Smooth muscle cell of the coronary artery (primary cell): ENCODE measurements at places on chromosomes 12 and 14. TPM values are rescaled to one million over a fixed set of nuclear protein-coding genes. Genes with fewer than 3 reads are reported as not detected.

OR6C2 gene
- not detected in 2 replicates for total RNA-seq

CCER1 gene
- not detected in 2 replicates for total RNA-seq

CLEC9A gene
- total RNA-seq, result not detected in 2 replicates

PACS2 gene
- 40.9 and 67.9 TPM in 2 replicates for total RNA-seq

SIX4 gene
- total RNA-seq, result 4.2 and 6.5 TPM in 2 replicates

TSHR gene
- not detected in 2 replicates for total RNA-seq

CCNB1IP1 gene
- 31.5 and 46.5 TPM in 2 replicates for total RNA-seq

PRIMA1 gene
- not detected in 2 replicates for total RNA-seq

INSM2 gene
- not detected in 2 replicates for total RNA-seq

GPR162 gene
- total RNA-seq, result 1.3 and 4.3 TPM in 2 replicates

BMAL2 gene
- 6.6 and 29.8 TPM in 2 replicates for total RNA-seq

EEF1AKMT3 gene
- total RNA-seq, result 7.8 and 8.5 TPM in 2 replicates

TMTC1 gene
- 1.7 and 115 TPM in 2 replicates for total RNA-seq

AP5M1 gene
- 16.3 and 21.0 TPM in 2 replicates for total RNA-seq

FBXW8 gene
- 14.6 and 15.2 TPM in 2 replicates for total RNA-seq

CIROP gene
- 0.12 TPM in 1 of 2 replicates, not detected in the other for total RNA-seq

IGF1 gene
- total RNA-seq, result 6.7 TPM in 1 of 2 replicates, not detected in the other

LALBA gene
- total RNA-seq, result not detected in 2 replicates

EEA1 gene
- total RNA-seq, result 15.3 and 15.9 TPM in 2 replicates

C12orf76 gene
- total RNA-seq, result 10.8 and 17.0 TPM in 2 replicates

RPL10L gene
- not detected in 2 replicates for total RNA-seq

SNAPC1 gene
- total RNA-seq, result 7.6 and 9.0 TPM in 2 replicates

IPO8 gene
- 29.7 and 56.7 TPM in 2 replicates for total RNA-seq

FAM90A1 gene
- total RNA-seq, result 0.35 TPM in 1 of 2 replicates, not detected in the other

TMEM52B gene
- total RNA-seq, result not detected in 2 replicates

SOX5 gene
- total RNA-seq, result 0.15 and 0.59 TPM in 2 replicates

OR4K2 gene
- not detected in 2 replicates for total RNA-seq

ACTR10 gene
- total RNA-seq, result 35.9 and 42.7 TPM in 2 replicates

PLD4 gene
- total RNA-seq, result 0.15 TPM in 1 of 2 replicates, not detected in the other

ADAMTS20 gene
- not detected in 2 replicates for total RNA-seq

ANAPC5 gene
- 99.1 and 150 TPM in 2 replicates for total RNA-seq
